ENCODE measurements at places on chromosomes 11 and 22.

DNA sequence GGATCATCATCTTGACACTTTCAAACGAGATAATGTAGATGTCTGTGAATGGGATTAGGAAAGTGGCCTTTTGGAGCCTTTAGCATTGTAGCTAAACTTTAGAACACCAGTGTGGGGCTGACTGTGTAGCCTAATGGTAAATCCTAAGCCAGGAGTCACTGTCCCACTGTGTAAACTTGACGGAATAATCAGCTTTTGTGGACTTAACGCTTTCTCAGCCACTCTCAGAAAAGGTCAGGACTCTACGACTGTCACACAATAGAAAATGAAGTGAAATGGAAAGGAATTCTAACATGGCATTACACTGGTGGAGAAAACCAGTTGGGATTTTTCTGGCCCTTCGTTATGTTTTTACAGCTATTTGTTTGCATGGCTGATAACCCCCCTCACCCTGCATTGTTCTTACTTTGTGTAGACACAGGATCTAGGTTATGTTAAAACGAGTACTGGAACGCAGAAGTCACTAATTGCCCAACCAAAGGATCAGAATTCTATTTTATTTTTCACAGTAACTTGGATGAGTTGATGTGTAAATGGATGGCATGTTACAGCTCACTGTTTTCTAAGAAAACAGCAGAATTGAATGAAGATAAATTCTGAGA is 22.0 kb upstream of the GRAMD1B start:
- DNase-seq: no peak

- no peak for DNase-seq
Measured at GRCh38 chr11:69368119-69368880, 74.3 kb downstream of the MYEOV start.

- DNase-seq: no peak
Measured at GRCh38 chr11:123173040-123173855, 21.8 kb downstream of the CLMP start.

DNA sequence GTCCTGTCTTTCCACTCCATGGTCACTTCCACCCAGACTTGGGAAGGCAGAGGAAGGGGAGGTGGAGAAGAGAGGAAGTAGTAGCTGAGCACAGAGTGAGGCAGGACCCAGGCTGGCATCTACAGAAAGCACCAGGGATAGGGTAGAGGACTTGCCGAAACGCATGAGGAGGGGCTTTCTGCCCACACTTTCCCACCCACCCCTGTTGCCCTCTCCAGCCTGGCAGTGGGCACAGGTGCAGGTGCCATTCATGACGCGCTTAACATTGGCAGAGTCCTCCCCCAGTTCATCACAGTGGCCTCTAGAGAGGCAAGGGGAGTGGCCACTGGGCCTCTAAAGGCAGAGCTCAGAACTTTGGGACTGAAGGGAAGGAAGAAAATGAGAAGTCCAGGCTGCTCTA is 81.9 kb downstream of the FEZ1 start:
- DNase-seq: no peak

DNA sequence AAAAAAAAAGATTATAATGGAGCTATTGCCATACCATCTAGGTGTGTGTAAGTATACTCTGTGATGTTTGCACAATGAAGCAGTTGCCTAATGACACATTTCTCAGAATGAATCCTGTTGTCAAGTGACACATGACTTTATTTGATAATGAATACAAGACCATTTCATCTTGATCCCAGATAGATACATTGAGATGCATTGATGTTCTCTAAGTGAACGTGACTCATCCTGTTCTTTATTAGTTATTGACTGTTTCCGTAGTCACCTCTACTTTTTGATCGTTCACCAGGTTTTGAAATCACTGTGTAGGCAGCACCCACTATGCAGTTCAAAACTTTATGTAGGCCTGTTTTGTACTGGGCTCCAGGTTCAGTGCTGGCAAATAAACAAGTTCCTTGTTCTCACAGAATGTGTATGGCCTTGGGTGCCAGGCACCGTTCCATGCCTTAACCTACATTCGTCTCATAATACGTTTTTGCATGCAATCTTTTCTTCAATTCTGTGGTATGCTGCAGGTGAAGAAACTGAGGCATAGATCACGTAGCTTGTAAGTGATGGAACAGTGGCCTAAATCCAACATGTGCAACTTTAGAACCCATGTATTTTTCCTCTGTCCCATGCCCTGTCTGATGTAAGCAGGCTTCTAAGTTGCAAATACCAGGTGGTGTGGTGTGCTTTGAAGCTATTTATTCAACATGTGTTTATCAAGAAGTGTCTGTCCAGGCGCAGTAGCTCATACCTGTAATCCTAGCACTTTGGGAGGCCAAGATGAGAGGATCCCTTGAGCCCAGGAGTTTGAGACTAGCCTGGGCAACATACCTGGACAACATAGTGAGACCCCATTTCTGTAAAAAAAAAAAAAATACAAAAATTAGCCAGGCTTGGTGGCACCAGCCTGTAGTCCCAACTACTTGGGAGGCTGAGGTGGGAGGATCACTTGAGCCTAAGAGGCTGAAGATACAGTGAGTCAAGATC is 10.4 kb downstream of the SREBF2 start:
- DNase-seq: no peak

DNA sequence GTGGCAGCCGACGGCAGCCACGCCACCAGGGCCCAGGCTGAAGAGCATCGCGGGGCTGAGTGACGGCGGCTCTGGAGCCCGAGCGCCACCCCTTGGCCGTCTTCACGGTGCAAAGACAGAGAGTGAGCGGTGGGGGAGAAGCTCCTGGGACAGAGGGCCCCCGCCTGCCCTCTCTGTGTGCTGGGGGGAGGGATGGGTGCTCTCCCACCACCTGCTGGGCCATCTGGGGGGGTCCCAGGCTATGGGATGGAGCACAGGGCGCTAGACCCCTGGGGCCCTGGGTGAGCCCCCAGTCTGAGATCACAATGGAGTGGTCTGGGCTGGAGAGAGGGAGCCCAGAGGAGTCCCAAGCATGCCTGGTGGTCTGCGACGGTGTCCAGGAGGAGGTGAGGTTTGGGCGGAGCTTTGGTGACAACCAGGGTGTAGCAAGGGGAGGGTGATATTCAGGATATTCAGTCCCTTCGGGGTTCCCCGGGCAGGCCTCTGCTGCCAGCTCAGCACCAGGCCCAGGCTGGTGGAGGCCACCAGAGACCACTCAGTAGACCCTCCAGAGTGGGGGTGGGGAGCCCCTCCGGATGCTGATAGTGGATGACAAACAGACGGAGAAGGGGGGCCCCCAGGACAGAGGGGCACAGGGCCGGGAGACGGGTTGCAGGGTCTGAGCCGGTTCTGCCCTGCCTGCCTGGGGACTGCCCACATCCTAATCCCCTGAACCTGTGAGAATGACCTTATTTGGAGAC is 78.1 kb upstream of the PRR5 start:
- DNase-seq: no peak

GRCh38 chr22:43442386-43443151 is 30.8 kb downstream of the MPPED1 start:
- no peak for DNase-seq

DNA sequence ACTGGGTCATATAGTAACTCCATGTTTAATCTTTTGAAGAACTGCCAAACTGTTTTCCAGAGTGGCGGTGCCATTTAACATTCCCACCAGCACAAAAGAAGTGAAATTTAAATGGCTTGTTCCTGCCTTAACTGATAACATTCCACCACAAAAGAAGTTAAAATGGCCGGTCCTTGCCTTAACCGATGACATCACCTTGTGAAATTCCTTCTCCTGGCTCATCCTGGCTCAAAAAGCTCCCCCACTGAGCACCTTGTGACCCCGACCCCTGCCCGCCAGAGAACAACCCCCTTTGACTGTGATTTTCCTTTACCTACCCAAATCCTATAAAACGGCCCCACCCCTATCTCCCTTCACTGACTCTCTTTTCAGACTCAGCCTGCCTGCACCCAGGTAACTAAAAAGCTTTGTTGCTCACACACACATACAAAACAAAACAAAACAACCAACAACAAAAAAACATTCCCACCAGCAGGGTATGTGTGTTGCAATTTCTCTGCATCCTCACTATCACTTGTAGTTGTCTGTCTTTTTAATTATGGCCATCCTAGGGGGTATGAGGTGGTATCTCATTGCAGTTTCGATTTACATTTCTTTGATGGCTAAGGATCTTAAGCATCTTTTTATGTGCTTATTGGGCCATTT is 109.0 kb downstream of the FAR1 start:
- no peak for DNase-seq

DNA sequence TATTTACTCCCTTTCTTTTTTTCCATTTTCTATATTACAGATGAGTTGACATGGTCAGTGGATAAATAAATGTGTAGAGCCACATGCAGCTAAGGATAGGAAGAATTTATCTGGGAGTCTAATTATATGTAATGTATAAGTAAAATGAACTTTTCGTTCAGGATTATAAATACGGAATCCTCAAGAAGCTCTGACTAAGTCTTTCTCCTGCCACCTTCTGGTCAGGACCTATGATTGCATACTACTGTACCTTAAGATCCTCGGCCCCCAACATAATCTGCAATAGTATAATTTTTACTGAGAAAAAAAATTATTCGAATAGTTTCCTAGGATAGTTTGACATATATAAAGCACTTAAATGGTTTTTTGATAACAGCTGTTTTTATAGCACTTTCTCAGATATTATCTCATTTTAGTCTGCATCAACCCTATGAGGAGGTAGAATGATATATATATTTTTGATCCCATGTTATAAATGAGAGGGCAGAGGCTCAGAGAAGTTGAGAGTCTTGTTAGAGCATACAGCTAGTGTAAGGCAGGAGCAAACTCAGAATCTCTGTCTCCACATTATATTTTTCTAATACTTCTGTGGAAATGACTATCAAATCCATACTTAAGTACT is 36.1 kb downstream of the CCDC90B start:
- DNase-seq: no peak

- no peak for DNase-seq
Measured at GRCh38 chr11:107263844-107264563, 193.6 kb downstream of the CWF19L2 start.

All from D721Med (cell line).